Thoracic aorta (tissue), 2 donors: ENCODE measurements at places on chromosomes 5 and 9.

DNA sequence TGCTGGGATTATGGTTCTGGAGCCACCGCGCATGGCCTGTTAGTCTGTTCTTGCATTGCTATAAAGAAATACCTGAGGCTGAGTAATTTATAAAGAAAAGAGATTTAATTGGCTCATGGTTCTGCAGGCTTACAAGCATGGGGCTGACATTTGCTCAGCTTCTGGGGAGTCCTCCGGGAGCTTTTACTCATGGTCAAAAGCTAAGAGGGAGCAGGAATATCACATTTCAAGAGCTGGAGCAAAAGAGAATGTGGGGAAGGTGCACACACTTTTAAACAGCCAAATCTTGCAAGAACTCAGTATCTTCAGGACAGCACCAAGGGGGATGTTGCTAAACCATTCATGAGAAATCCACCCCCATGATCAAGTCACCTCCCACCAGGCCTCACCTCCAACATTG, 12.1 kb downstream of the JAK2 start:
- DNase-seq = no peak

DNA sequence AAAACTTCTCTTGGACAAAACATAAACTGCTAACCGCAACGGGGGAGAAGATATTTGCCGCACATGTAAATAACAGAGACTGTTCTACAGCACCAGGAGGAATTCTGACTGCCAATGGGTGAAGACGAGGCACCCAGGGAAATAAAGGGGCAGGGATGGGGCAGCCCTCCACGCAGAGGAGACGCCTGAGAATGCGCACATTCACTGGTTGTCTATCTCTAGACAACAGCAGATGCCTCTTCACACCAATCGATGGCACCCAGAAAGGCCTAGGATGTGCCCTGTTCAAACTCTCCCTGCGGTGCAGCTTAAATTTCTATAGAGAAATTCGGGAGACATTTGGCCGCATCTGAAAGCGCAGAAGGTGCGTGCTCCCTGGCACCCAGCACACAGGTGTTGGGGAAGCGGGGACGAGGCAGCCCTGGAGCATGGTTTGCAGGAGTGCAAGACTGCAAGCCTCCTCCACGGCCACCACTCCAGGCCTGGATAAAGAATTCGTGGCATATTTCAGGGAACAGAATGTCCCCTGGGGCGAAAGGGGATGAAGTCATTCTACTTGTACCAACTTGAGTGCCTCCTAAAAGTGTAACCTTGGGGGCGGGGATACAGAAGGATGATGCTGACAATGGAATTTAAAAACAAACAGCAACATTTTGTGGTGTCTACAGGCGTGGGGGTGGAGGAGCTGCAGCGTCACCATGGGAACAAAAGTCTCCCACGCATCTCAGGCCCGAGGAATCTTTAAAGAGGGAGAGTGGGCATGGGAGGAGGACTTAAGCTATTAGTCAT, 6.3 kb upstream of the IRX2 start:
- no peak for DNase-seq

DNA sequence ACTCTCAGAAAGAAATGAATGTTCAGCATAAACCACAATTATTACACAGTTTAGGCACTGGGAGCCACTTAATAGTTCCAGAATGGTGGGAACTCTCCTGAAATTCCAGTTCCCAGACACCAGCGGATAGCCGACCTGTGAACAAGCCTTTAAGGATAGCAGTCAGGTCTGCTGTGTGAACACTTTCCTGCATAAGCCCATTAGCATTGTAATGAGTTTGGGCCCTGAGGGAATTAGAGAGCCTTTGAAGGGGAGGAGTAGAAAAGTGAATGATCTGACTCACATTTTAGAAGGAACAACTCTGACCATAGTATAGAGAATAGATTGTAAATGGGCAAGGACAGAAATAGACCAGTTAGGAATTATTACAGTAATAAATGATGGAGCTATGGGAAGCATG, 189.1 kb downstream of the ADGRV1 start:
- DNase-seq = no peak

GRCh38 chr5:160347448-160347847, 23.0 kb downstream of the C1QTNF2 start:
- DNase-seq = no peak

DNA sequence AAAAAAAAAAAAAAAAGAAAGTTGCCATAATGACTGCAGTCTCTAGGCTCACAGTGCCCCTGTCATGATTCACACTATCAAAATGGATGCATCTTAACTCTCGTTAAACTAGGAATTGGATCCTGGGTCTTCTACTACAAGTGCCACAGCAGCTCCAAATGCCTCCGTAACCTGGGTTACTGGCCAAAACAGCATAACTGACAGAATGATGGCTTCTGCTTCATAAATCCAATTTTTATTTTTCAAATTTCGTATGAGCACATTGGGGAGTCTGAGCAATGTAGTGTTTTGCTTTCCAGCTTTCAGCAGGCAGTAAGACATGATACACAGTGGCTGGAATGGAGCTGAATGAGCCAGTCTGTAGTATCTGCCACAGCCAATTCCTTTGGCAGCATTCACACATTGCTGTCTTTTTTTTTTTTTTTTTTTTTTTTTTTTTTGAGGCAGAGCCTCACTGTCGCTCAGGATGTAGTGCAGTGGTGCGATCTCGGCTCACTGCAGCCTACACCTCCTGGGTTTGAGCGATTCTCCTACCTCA, 36.0 kb upstream of the NPM1 start:
- DNase-seq = no peak

DNA sequence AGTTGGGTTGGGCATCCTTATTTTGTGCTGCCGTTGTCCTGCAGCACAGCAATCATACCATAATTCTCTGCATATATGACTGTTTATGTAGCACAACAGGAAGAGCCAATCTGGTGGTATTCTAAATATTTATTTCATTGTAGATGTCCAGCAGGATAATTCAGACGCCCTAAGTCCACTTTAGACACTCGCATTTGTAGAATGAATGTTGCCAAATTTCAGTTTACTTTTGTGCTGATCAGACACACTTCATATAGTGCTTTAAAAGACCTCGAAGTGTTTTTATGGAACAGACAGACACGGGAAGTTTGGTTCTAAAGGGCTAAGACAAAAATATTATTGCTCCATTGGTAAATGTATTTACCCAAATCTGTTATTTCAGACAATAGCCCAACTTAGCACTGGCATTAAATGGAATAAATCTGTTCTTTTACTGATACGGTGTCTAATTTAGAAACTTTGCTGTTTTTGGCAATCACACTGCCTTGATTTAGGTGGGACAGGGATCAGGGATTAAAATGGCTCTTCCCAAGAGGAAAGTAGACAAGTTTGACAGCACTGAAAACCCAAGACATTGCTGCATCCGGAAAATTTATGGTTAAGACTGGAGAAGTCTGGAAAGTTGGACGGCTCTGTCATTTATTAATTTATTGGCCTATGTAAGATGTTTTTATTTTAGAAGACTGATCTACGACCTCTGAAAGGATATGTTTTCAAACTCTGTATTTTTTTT, 35.3 kb downstream of the PRDM6 start:
- DNase-seq = no peak

DNA sequence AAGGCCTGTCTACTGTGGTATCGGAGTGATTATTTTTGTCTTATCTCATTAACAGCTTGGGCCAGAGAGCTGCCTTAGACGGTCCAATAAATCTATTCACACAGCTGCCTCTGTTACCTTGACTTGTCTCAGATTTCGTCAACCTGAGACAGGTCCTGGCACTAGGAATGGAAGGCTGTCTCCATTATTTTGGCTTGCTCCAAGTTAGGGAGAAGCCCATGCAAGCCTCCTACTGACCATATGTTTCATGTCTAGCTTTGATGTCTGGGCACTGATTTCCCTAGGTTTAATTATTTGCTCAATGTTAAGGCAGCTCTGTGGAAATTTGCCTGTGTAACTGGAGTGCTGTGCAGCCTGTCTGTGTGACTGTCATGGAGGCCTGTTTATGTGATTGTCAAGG, 12.4 kb upstream of the RALGPS1 start:
- no peak for DNase-seq

DNA sequence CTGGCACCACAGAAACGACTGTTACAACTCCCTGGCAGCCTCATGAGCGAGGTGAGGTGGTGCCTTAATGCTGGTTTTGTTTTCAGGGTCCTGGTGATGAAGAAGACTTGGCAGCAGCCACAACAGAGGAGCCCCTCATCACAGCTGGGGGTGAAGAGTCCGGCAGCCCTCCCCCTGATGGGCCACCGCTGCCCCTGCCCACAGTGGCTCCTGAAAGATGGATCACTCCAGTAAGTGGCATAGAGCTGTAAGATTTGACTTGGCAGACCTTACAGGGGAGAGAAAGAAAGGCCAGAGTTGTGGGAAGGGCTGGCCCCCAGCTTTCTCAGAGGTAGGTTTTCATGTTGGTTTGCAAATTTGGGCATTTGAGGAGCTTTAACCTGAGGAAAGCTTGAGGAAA, 72.2 kb downstream of the COL15A1 start:
- no peak for DNase-seq

- DNase-seq = no peak
Measured at GRCh38 chr5:176530983-176531901, 6.0 kb downstream of the RNF44 start.

- no peak for DNase-seq
Measured at GRCh38 chr5:35229076-35230037, 930 bp downstream of the PRLR start.

DNA sequence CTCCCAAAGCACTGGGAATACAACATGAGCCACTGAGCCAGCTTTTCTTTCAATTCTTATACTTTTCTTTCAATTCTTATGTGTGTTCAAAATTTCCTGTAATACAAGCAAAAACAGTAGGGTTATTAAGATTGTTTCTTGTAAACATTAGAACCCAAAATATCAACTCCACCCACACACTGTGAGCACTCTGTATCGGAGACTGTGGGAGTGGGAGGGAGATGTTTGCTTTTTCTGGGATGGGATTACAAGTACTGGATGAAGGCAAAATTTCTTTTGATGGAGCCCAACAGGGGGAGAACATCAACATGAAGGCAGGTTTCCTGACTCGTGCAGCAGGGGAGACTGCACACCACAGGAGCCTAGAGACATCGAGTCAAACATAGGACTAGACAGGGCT, 4.7 kb upstream of the CFAP90 start:
- DNase-seq = no peak

DNA sequence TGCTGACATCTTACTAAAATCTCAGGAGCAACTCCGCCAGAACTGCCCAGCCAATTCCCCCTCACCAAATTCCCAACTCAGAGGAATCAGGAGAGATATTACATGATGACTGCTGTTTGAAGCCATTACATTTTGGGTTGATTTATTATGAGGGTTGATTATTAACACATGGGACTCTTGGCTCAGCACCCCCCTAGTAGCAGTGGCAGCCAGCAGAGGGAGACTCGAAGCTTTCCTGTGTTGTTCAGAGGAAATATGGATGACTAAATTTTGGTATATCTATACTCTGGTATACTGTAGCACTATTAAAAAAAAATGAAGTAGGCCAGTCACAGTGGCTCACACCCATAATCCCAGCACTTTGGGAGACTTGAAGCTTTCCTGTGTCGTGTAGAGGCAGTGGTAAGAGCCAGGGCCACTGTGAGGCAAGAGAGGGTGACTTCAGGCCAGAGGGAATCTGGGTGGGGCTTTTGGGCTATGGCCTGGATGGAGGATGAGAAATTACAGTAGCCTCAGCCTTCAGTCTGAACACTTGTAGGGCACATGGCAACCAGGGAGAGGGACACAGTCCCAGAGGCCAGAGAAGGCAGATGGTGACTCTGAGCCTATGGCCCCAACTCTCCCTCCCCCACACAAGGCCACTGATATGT, 111.4 kb downstream of the LHX2 start:
- no peak for DNase-seq

DNA sequence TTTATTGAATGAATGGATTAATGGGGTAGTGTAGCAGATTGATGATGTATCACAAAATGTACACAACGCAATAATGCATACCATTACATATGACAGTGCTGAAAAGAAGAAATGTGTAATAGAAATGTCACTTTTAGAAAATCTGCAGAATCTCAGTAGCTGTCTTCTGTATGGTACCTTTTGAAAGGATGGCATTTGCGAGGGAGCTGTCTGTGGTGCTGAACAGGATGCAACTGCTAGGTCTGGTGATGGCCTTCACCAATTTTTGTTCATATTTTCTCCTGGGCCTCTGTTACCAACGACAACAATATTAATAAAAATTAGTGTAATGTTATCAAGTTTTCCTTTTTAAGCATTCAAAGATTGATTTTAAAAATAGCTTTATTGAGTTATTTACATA, 36.2 kb upstream of the OTULIN start:
- no peak for DNase-seq

DNA sequence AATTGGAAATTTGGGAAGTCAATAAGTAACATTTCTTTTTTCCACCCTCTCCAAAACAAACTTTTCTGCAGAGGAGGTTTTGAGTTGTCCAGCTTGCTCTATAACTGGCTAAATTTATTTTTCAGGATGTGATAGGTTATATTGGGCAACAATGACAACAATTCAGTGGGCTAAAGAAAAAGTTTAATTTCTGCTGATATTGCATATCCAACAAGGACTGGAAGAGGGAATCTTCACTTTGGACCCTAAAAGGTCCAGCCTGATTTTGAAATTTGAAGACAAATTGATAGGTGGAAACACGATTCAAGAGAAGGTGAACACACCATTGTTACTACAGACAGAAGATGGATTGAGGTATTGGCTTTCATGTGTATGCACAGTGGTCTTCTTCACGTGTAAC, 393.1 kb downstream of the BRINP1 start:
- DNase-seq = no peak

- no peak for DNase-seq
Measured at GRCh38 chr5:109922381-109922995, 232.8 kb downstream of the MAN2A1 start.
